Posterior cingulate gyrus (tissue), 11 donors: ENCODE measurements at places on chromosomes 7 and 10.

GRCh38 chr7:5421714-5422395 lies 1.8 kb downstream of the TNRC18 start:
- DNase-seq: no peak

DNA sequence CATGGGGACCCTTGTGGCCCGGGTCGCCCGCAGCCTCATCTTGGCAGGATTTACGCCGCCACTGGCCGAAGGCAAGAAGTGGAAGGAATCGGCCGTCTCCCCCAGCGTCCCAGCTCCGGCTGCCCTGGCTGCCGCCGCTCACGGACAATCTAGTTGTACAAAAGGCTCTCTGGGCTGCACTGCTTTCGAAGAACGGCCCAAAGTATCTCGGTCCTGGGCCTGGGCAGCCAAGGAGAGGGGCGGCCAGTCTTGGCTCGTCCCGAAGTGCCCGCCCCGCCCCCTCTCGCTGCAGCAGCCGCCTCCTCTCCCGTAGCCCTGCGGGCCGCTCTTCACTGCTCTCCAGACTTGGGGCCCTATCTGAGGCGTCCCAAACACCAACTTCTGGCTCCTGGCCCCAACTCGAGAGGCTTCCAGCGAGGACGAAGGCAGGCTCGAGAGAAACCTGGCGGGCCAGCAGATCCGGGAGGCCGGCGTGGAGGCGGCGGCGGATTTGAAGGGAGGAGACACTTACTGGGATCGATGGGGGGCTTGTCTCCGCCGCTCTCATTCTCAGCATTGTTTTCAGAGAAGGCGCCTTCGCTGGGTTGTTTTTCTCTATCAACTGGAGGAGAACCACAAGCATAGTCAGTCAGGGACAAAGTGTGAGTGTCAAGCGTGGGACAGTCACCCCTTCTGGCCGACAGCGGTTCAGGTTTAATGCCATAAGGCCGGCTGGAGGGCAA lies 809 bp downstream of the HOXA9 start:
- DNase-seq: no peak

DNA sequence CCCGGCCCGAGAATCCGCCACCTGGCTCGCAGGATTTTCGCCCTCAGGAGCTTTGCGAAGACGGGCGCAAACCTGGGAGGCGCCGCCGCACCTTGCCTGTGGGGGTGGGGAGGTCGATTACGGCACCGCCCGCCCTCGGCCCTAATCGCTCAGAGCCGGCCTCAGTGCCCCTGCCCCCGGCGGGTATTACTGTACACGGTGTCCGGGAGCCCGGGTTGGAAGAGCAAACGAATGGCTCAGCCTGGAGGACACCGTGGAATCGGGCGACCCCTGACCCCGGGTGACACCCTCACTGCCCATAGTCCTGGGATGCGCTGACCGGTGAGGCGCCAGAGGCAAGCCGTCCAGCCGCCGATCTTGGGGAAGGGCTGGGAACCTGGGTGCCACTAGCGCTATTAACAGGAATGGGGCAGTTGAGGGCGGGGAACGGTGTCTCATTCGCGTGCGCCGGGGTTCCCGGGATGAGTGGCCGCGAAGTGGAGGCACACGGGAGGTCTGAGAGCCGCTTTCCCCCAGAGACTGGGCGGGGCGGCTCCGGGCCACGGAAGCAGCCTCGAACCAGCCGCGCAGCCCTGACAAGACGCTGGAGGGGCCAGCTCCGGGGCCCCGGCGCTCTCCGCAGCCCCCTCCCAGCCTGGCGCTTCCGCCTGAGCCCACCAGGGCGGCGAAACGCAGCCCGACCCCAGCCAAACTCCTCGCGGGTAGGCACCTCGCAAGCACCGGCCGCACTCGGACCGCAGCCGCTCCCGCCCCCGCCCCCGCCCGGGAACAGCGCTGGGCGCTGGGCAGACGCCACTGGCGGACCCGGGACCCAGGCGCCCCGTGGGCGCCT lies 167.5 kb downstream of the NRF1 start:
- DNase-seq: no peak

DNA sequence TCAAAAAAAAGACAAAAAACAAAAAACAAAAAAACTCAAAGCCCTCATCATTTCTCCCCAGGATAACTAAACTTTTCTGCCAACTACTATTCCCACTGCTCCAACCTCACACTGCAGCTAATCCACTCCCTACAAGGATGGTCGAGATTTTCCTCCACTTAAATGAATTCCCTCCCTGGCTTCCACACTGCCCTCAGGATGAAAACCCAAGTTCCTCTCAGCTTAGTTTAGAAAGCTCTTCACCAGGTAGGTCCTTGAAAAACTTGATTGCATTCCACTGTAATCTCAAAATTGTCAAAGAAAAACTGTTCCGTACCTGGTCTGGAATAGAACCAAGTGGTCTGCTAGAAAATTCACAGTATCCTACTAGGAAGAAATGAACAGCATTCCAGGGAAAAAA lies 294.3 kb upstream of the KLF14 start:
- no peak for DNase-seq

GRCh38 chr7:55966851-55967250 lies 2.5 kb downstream of the NIPSNAP2 start:
- peak; percentile 79 for DNase-seq
